ENCODE measurements at places on chromosomes 13 and 19.
A peak's percentile ranks its signal among the peaks of the same experiment; 100 is the strongest.

DNA sequence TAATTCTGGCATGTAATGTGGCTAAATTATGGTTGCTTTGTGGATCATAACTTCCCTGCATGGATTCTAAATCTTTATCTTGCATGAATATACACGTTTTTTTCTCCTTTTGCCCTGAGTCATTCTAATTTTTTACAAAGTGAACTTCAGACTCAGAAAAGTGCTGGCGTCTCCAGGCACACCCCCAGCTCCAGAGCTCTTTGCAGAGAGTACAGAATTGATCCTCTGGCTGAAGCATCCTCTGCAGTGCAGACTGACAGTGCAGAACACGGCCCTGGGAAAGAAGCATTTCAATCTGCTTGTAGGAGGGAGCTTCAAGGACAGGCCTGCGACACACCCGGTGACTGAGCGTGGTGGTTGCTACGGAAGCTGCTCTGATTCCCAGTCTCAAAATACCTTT lies 228.1 kb downstream of the FGF9 start:
- DNase-seq: no peak

DNA sequence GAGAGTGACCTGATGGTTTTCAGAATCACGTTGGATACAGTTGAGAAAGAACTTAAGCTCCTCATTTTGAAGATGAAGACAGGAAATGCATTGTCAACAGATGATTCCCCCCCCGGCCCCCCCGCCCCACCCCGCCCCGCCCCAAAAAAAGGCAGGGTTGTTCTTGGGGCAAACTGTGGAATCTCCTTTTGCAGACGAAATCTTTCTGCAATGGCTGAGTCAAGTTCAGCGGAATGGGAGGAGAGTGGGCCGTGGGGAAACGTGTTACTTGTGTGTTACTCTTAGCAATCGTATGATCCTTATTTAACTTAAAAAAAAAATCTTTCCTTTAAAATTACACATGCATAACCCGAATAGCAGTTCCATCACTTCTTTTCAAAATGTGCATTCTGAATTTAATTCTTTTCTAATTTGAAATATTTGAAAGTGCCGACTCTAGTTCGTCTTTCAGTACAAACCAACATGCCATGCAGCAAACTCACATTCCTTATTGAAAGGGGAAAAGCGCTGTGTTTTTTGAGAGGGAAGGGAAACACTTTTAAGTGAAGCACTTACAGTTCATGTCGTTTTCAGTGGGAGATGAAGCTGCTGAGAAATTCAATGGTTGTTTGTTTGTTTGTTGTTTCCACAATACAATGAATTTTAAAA lies 348.5 kb upstream of the ARGLU1 start:
- DNase-seq: peak; percentile 70

- no peak for DNase-seq
These were observed 127.3 kb downstream of the STARD13 start for GRCh38 chr13:33158271-33158670.

- no peak for DNase-seq
These were observed 20.3 kb upstream of the KPNA3 start for GRCh38 chr13:49812812-49813211.

- DNase-seq: no peak
These were observed 21.2 kb downstream of the HNRNPM start for GRCh38 chr19:8466018-8466417.

Data from endothelial cell of umbilical vein (primary cell).